ENCODE measurements at places on chromosomes 5 and 9.

- no peak for DNase-seq
Observed at GRCh38 chr5:5025774-5026408, 114.2 kb upstream of the ADAMTS16 start.

GRCh38 chr9:76902395-76902794 lies 3.5 kb downstream of the PRUNE2 start:
- no peak for DNase-seq

GRCh38 chr5:28249771-28250415 lies 1211.5 kb upstream of the CDH9 start:
- DNase-seq, result no peak

DNA sequence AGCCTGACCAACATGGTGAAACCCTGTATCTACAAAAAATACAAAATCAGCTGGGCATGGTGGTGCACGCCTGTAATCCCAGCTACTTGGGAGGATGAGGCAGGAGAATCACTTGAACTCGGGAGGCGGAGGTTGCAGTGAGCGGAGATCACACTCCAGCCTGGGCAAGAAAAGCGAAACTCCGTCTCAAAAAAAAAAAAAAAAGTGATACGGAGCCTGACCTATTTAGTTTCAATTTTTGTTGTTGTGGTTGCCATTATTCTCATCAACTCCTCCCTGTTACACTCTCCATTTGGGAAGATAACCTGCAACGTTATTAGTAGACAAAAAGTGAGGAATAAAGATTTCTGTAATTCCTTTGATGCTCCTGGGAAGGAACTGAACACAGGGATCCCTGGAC lies 1.3 kb downstream of the STOM start:
- DNase-seq, result no peak

- DNase-seq, result no peak
Observed at GRCh38 chr9:117242082-117242481, 172.8 kb downstream of the ASTN2 start.

DNA sequence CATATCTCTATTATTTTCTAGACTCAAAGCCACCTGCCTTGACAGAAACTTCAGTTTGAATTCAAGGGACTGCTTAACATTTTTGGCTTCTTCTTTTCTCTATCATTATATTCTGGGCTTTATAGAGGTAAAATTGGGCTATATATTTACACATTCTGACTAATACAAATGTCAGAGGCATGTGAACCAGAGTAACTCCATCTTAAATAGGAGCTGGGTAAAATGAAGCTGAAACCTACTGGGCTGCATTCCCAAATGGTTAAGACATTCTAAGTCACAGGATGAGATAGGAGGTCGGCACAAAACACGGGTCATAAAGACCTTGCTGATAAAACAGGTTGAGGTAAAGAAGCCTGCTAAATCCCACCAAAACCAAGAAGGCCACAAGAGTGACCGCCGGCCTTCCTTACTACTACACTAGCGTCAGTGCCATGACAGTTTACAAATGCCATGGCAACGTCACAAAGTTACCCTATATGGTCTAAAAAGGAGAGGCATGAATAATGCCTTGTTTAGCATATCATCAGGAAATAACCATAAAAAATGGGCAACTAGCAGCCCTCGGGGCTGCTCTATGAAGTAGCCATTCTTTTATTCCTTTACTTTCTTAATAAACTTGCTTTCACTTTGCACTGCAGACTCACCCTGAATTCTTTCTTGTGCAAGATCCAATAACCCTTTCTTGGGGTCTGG lies 44.8 kb upstream of the COX7C start:
- DNase-seq, result no peak

GRCh38 chr9:20898885-20899554 lies 132.4 kb downstream of the HACD4 start:
- no peak for DNase-seq

DNA sequence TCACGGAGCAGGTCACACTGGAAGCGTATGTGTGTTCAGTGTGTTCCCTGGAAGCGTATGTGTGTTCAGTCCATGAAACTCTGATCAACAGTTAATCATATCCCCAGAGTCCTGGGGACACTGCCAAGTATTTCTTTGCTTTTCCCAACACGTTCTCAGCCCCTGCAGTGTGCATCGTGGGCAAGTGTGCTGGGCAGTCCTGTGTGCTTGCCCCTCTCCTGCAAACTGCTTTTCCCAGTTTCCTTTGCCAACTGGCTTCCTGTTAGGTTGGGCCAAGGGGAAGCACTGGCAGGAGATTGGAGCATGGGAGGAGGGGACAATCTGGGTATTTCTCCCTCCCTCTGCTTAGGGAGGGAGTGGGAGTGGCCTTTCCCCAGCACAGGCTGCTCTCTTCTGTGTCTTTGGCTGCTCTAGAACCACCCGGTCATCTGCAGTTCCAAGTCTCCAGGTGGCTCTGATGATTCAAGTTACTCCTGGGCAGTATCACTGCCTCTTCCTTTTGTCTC lies 36.8 kb upstream of the NEK6 start:
- DNase-seq, result no peak

DNA sequence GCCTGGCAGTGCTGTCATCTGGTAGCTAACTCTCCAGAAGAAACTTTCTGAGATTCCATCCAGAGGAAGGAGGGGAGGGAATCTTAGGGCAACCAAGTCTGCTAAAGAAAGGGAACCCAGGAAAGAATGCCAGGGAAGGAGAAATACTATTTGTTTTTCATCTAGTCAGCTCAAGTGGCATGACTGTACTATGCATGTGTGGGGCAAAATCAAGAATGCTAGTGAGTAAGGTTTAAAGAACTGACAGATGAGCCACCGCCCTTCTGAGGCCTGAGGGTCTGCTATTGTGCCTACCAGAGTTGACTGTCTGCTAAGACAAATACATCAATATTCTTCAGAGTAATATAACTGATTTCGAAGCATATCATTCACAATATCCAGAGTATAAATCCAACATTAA lies 204.2 kb downstream of the SLC12A2 start:
- DNase-seq, result no peak

- no peak for DNase-seq
Observed at GRCh38 chr9:129170229-129170628, 7.8 kb downstream of the IER5L start.

- DNase-seq, result no peak
Observed at GRCh38 chr9:136178773-136179075, 26.2 kb downstream of the LHX3 start.

GRCh38 chr9:71719562-71719961 lies 48.8 kb downstream of the CEMIP2 start:
- DNase-seq, result no peak

DNA sequence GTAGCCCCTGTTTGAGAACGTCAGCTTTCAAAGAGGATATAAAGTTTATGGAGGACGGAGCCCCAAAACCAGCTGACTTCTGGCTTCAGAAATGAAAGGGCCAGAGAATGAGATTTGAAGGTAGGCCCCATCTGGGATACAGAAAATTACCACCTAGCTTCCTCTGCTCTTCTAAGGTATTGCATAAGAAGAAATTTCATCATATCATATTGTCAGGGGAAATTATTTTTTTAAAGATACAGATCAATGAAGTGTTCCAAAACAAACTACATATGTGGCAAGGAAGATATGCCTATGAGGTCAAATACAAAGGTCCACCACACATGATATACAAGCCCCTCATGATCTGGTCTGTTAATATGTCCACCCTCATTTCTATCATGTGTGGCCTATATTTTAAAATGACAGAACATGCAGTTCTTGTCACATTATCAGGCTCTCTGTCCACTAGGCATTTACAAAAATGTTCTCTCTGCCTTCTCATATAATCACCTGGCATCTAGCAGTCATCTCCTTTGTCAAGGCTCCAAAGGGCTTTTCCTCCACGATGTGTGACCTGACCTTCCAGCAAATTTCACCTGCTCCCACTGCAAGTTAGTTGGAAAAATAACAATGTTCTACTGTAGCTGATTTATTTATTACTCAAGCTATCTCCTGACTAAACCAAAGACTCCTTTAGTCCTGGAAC lies 83.1 kb downstream of the DPYSL3 start:
- no peak for DNase-seq

DNA sequence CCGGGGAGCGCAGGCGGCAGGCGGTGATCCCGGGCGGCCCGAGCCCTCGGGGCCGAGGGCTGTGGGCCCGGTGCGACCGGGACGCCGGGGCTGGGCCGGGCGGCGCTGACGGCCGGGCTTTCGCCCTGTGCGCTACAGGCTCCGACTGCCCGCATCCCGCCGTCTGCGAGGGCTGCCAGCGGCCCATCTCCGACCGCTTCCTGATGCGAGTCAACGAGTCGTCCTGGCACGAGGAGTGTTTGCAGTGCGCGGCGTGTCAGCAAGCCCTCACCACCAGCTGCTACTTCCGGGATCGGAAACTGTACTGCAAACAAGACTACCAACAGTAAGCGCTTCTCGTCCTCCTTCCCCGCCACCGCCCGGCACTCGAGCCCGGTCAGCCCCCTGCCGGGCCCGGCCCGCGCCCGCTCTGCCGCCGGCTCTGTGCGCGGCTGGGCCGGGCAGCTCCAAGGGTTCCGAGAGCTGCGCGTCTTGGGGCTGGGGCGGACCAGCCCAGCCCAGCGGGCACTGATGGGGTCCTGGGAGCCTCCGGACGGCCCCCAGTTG lies 1.6 kb downstream of the LMX1B start:
- DNase-seq, result no peak

- no peak for DNase-seq
Observed at GRCh38 chr5:74389531-74390305, 250.8 kb downstream of the ENC1 start.

- no peak for DNase-seq
Observed at GRCh38 chr5:128279345-128279744, 195.8 kb downstream of the SLC12A2 start.

DNA sequence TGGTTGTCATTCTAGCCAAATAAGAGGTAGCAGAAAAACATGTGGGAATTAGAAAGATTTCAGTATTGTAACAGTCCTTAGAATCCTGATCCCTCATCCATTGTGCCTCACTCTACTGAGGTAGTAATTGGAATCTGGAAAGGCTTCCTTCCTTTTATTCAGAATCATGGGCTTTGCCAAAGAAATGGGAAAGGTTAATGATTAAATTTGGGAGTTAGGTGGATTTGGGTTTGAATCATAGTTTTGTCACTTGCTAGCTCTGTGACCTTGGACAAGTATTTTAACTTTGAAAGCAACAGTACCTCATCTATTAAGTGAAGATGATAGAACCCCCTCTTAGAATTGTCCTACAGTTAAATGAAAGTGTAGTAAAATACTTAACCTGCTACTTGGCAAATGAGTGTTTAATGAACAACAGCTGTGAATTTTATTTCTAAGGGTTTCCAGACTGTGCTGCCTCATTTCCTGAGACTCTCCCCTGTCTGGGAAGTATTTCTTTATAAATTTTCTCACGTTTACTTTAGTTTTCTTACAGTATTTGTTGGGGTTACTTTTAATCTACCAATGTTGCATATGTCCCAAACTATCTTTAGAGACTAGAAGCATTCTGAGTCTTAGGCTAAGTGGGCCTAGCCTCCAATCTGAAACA lies 11.7 kb downstream of the SPDL1 start:
- no peak for DNase-seq

GRCh38 chr9:138009016-138009802 lies 131.6 kb downstream of the CACNA1B start:
- DNase-seq, result no peak

All from stimulated activated CD8-positive, alpha-beta memory T cell treated with anti-CD3 and anti-CD28 coated beads, Interleukin-15, amount 100 ng/mL, for 1 hour (primary cell).